A549 (cell line): ENCODE measurements at places on chromosomes 11 and 22.

GRCh38 chr11:106011481-106011880 is 10.6 kb downstream of the MSANTD4 start:
- DNase-seq, result no peak

DNA sequence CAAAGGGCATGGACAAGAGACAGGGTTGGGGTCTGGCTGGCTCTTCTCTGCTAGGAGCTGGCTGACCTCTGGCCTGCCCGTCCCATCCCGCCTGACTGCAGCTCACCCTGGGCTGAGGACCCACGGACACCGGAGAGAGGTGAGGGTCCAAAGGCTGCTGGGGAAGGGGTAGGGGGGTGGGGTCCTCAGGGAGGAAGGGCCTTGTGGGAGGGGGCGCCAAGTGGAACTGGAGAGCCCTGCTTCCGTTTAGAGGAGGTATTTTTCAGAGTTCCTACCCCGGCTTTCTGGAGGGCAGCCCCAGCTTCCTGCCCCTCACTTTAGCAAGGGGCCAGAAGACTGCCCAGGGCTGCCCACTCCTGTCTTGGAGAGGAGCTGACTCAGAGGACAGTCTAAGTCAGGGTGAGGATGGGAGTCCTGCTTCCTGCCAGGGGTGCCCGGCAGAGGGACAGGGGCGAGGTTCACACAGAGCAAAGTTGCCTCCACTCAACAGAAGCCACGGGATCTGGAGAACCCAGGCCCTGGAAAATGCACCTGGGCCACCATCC is 7.1 kb downstream of the LARGE2 start:
- DNase-seq, result no peak

DNA sequence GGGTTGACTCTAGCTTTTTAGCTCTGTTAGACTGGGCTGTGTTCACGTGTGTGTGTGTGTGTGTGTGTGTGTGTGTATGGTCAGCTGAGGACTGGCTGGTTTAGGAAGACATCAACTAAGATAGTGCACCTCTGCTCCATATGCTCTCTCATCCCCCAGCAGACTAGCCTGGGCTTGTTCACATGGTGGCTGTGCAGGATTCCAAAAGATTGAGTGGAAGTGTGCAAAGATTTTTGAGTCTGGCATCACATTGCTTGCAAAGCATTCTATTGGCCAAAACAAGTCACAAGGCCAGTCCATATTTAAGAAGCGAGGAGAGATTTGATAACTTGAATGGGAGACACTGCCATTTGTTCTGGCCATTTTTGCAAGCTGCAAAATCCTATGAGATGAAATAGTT is 79.7 kb upstream of the C11orf87 start:
- DNase-seq, result no peak

- DNase-seq, result no peak
Observed at GRCh38 chr11:27095059-27095458, 54.4 kb downstream of the BBOX1 start.

- DNase-seq, result no peak
Observed at GRCh38 chr11:44829838-44830237, 103.1 kb downstream of the TSPAN18 start.

- DNase-seq, result no peak
Observed at GRCh38 chr22:28969401-28970168, 86.2 kb downstream of the ZNRF3 start.

DNA sequence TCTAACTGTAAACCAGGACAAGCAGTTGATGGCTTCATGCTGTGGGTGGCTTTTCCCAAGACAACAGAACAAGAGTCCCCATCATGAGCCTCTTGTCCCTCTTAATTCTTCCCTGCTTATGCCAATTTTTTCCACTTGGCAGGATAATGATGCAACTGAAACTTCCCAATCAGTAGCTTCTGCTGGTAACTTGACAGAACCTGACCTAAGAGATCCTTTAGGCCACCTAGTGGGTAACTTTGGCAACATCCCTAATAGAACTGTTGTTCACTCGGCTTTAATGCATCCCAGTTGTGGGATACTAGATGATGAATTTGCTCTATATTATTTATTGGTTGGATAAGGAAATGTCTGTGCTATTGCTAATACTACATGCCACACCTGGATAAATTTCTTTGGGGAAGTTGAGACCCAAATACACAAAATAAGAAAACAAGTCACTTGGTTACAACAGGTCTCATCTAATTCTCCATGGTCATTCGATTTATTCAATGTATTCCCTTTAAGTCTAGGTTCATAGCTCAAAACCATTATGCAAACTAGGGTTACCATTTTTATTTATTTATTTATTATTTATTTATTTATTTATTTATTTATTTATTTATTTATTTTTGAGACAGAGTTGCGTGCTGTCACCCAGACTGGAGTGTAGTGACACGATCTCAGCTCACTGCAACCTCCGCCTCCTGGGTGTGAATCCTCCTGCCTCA is 41.4 kb upstream of the NFAM1 start:
- peak; percentile 43 for DNase-seq

DNA sequence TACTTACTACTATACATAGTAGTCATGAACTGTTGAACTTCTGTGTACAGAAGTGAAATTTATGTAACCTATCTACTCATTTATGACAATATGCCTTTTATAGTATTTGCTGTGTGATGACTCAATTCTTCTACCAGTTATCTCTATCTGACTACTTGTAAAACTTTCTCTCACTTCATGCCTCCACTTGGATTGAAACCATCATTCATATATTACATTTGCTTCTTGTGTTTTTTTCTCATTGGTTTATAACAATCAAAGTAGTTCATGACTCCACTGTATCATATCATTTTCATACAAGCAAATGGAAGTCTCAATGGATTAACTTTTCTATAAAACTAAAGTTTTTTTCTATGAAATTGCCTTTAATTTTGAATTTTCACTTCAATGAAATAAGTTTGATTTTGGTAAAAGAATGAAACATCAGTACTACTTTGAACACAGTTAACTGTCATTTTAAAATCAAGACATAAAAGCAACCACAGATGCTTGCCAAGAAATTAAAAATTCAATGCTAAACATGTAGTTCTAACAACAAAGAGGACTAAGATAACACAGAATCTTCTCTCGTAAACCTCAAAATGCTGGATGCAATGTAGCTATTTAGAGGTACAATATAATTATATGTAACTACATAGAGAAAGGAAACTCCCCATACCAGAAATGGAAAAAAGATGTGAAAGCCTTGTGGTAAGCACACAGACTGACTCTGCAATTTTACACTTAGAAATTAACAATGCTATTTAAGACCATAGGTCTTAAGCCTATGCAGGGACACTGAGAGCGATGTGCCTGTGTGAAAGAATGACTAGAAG is 27.6 kb upstream of the EXPH5 start:
- peak; percentile 27 for DNase-seq

DNA sequence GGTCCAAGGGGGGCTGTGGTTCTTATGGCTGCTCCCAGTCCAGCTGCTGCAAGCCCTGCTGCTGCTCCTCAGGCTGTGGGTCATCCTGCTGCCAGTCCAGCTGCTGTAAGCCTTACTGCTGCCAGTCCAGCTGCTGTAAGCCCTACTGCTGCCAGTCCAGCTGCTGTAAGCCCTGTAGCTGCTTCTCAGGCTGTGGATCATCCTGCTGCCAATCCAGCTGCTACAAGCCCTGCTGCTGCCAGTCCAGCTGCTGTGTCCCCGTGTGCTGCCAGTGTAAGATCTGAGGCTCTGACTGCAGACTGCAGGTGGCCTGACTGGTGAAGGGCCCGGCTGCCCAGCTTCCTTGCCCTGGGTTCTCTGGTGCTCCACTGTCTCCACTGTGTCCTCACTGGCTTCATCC is 696 bp downstream of the KRTAP5-5 start:
- no peak for DNase-seq

DNA sequence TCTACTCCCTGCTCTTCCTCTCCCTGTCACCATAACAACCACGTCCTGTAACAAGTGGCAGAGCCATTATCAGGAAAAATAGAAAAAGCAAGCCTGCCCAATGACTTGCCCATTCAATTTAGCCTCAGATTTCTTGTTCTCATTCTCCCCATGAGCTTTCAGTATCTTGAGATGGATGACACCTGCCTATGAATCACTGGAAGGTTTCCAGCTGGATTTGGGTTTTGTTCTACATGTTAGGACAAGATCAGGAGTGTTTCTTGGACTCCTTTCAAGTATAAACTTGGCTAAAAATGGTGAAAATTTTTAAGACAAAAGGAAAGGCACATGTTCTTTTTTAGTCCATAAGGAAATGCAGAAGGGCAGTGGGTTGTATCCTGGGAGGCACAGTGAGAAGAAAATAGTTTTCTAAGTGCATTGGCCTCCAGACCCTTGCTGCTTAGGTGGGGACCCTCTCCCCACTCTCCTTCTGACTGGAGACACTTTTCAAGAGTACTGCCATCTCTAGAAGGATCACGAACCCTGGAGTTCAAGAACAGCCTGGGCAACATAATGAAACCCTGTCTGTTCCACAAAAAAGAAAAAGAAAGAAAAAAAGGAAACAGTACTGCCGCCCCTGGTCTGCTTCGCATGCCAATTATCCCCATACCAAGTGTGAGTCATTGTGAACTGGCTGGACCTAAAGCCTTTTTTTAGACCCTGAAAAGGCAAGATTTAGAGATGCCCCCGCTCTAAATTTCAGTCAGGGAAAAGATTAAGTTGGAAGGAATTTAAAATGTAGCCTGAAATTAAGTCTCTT is 51.0 kb downstream of the MTNR1B start:
- peak; percentile 18 for DNase-seq

- DNase-seq, result no peak
Observed at GRCh38 chr11:116168459-116168787, 604.4 kb downstream of the BUD13 start.

DNA sequence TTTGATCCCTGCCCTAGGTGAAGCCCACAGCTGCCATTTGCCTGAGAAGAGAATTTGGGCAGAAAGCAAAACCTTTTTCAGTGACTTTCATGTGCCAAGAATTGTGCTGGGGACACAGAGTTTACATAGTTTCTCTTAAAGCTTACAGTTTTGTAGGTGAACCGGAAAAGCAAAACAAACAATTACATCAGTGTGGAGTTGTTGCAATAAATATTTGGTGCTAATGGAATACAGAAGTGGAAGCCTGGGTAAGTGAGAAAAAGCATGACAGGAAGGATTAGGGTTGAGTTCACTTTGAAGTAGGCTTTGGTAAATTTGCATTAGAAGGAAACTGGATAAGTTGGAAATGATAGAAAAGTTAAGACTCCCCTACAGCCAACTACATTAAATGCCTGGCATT is 82.7 kb downstream of the RASSF10 start:
- DNase-seq, result no peak

DNA sequence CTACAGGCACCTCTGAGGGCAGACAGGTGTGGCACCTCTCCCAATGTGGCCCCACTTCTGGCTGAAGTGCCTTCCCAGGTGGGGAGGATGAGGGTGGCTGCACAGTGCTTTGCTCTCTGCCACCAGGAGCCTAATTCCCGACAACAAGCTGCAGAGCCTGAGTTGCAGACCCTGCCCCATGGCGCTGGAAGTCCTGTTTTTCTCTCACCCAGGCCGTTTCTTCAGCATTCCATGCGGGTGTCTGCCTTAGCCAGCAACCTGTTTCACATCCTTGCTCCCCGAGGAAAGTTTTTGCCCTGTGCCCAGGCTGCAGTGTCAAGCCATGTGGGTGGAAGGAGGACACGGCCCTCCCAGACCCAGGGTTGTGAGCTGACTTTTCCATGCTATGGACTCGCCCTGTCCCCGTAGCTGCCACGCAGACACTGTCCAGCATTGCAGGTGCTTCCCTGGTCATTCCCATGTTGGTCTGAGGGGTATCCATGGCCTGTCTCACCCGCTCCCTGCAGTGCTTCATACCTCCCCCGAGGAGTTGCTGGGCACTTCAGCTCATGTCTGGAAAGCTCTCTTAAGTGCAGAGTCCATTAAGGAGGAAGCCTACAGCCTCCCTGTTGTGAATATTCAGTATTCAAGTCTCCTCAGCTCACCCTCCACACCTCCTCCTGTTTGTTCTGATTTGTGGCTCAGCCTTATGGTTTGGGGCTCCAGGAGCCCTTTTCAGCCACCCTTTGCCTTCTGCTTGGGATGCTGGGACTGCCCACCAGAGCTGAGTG is 2.9 kb downstream of the DAGLA start:
- no peak for DNase-seq

DNA sequence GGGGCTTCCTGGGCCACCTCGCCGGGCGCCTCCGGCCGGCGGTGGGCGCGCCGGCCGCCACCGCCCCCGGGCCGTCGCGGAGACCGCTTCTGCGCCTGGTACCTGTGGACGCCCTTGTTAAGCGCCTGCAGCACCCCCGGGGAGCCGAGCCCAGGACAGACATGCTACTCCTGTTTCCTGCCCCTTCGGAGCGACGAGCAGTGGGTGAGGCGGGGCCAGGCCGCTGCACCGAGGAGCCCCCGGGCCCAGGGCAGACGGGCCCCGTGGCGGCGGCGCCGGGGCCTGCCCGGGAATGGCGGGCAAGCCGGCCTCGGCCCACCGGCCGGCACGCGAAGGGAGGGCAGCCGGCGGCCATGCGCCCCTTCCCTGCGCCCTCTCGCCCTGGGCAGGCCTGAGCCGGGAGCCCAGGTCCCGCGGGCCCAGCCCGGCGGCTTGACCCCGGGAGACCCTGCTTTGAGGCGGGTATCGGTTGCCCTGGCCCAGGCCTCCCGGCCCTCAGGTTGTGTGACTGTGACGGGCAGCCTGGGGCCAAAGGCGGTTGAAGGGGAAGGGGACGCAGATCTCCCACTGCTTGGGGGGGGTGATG is 789 bp upstream of the KDM2A start:
- peak; percentile 38 for DNase-seq

DNA sequence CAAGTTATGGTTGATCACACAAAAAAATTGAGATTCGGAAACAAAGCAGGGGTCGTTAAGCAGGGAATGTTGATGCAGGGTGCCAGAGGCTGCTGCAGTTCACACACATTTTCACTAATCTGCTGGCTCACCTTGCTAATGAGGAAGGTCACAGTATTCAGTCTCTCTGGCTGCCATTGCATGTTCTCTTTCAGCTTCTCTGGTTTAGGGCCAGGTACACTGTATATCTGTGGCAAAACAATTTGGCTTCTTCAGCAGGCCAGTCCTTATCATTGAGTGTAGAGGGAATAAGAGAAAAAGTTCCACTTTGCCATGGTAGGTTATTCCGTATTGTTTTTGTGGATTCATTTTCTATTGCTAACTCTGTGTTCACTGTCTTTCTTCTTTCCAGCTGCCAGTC is 283.7 kb upstream of the ANO3 start:
- no peak for DNase-seq

DNA sequence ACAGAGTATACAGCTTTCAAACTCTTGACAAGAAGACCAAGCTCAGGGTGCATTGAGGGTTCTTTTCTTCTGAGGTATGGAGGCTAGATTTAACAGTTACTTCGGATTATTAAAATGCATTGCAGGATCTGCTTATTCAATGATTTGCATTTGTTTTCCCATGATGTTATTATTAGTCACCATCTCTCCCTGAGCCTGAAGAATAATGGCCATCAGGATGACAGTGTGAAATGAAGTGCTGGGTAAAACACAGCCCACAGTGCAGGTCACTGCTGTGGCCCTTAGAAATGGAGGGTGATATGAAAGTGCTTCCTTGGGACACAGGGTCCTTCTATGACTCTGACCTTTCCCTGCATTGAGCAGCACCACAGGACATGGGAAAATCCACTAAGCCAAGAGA is 40.0 kb downstream of the TECTA start:
- DNase-seq, result no peak
